ENCODE measurements at places on chromosomes 12 and 14. TPM values are rescaled to one million over a fixed set of nuclear protein-coding genes. Genes with fewer than 3 reads are reported as not detected.

The KRT85 gene
- total RNA-seq, result not detected

GRCh38 chr14:98957211-98958047 is 314.6 kb downstream of the BCL11B start:
- peak; percentile 89 for DNase-seq

DNA sequence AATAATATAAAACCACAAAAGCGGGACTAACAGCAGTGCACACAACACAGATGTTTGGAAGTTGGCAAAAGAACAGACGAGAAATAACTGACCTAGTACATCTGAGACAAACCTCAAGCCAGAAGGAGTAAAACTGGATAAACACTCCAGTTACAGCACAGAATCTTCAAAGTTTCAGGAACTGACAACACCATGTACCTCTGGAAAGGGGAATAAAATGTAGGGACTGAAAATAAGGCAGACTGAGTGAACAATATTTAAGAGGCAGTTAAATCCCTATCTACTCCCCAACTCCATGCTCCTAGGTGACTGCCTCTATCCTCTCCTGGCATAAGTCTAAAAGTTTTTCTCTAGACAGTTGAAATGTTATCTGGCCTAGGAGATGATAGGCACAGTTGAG is 57.9 kb downstream of the ZFYVE21 start:
- DNase-seq, result no peak

DNA sequence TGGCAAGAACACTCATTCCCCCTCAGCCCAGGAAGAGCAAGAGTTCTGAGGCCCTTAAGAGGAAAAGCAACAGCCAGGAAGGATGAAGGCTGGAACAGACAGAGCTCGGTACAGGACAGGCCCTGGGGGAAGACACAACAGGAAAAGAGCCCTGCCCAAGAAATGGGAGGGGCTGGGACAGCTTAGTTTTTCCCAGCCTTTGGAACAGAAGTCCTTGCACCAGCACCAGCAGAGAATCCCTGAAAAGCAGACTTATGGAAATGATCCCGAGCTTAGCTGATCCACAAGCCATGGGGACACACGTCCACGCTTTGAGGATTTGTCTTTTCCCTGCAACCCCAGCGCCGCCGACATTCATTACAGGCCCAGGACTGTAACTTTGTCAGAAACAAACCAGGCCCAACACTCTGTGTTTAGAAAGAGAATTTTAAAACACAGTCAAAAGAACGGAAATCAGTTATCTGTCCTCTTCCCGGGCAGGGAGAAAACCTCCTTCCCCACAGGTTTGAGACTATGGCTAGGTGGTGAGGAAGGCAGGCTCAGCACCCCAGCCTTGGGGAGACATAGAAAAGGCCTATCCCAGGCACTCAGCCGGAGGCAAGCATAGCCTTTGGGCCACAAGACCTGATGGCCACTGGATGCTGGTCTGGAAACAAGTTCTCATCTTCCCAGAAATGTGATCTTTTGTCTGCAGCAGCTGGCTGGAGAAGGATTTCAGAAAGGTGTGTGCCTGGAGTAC is 4.0 kb upstream of the AVIL start:
- DNase-seq, result no peak

The PIWIL1 gene
- not detected for total RNA-seq

DNA sequence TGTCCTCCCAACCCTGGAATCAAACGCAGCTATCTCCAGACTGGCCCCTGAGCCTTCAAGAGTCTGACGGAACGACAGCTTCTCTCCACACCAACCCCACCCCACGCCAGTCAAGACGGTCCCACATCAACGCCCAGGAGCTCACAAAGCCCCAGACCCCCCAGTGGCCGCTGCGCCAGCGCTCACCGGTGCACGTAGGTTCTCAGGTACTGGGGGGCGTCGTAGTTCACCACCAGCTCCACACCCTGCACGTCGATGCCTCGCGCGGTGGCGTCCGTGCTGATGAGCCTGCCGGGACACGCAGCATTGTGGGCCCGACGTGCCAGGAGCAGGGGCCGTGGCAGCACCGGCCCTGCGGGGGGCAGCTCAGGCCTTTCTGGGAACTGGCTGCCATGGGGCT is 4.2 kb downstream of the DDX51 start:
- DNase-seq, result peak; percentile 58

The TTC9 gene
- 1.0 TPM for total RNA-seq

DNA sequence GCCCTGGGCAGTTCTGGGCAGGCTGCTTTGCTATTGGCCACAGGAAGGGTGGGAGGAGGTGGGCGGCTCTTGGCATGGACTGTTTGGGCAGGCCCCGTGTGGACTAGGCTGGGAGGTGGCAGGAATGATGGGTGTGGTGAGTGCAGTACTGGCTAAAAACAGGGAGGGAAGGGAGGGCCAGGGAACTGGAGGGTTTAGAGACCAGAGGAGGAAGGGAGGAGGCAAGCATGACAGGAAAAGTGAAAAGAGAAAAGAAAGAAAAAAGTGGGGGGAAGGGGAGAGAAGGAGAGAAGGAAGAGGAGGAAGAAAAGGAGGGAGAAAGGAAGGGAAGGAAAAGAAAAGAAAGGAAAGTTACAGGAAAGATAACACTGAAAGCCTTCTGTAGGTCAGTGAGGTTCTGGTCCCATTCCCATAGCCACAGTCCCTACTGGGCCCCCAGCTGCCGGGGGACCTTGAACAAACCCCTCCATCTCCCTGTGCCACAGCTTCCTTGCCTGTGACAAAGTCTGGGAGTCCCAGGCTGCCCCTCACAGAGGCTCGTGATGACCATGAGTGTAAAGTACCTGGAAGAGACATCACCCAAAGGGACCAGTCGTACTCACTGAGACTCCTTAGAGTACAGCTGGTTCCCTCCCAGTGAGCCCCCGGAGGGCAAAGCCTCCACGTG is 1.1 kb upstream of the C14orf132 start:
- DNase-seq, result no peak
